ENCODE measurements at places on chromosomes 5 and 9.

DNA sequence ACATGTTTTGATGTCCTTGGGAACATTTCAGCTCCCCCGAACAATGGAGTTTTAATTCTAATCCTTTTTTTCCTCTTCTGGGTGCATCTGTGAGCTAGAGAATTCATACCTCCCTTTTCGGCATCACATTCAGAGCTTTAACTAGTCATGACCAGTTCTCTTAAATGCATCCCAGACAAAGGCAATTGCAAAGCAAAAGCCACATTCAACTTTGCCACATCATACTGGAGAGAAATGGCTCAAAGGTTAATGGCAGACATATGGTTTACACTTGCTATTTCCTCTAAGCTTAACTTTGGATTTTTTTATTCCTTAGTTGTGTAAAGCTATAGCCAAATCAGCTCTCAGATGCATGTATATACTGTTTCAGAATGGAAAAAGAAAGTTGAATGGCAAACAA is 153.3 kb downstream of the ESM1 start:
- DNase-seq, result no peak

DNA sequence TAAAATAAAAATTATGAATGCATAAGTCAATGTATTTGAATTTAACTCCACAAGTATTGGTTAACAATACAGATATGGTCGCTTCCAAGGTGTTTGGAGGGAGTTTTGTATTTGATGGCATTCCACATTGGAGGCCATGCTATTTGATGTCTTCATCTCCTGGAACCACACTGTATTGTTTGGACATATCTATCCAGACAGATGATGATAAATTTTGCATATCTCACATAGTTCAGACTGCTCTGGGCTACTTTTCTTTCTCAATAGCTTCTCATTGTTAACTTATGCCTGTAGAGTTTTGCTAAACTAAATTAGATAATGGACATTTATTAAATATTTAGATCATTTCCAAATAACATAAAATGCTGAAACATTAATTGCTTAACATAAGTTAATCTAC is 58.0 kb downstream of the CDKN2A start:
- no peak for DNase-seq

GRCh38 chr9:109497226-109498153 is 617 bp downstream of the PTPN3 start:
- DNase-seq, result no peak

DNA sequence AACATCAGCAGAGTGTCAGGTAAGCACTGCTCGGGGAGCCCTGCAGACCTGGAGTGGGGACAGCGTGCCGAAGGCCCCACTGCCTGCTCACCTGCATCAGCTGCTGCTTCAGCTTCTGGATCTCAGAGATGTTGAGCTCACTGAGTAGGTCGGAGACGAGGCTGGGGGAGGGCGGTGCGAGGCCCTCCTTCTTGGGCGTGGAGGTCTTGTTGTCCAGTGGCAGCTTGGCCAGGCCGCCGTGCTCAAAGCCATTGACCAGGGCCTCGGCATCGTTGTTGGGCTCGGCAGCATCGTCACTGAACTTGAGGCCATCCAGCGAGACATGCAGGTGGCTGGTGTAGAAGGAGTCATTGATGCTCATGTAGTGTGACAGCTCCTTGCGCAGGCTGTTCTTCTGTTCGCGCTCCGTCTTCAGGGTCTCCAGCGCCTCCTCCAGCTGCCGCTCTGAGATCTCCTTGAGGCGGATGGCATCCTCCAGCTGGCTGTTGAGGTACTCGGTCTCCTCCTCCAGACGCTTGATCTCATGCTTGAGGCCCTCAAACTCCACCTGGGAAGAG is 44.3 kb downstream of the BICD2 start:
- DNase-seq, result no peak

DNA sequence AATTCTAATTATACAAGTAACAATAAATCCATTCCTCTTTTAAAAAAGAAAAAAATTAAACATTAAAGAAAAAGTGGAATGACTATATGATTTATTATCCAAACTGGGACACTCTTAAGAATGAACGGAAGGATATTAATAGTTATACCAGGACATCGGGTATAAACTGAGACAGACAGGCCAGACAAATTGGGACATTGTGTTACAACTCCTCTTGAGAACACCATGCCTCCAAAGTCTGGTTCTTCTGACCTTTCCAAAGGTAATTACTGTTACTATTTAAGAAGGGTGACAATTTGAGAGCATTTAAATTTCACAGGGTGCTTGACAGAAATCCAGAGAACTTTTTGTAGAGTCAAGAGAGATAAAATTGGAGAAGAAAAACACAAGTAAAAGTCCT is 132.1 kb upstream of the MARCHF11 start:
- no peak for DNase-seq

GRCh38 chr9:116998305-116998704 is 311.2 kb downstream of the TRIM32 start:
- DNase-seq, result no peak

DNA sequence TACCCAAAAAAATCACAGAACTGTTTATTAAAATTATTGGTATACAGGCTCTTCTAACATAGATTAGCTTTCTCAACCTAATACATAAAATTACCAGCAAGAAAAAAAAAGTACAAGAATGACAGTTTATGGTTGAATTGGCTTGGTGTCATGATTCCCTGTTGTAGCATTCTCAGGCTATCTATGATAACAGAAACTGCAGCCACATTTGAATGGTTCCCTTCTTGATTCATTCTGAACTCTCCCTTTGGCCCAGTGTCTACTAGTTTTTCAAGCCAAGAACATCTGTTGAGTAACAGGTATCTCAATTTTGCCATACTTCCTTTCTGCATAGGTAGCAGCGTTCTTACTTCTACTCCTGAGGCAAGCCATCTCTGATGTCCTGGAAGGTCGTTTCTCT is 3.0 kb downstream of the SPIN1 start:
- DNase-seq, result no peak

DNA sequence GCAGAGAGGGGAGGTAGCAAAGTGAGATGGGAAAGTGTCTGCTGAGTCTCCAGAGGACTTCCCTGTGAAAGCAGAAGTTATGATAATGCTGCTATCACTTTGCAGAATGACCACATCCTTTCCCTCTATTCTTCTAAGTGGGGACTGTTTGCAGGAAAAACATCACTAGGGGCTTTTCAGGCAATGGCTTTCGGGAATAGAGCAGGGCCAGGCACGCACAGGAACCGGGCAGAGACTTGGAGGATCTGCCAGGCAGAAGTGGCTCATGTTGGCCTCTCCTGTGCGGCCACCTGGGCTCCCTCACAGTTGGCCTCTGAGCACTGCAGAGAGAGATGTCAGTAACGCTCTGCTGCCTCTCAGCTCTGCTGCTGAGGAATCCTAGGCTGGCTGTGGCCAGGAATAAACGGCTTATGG is 214.7 kb downstream of the MAST4 start:
- no peak for DNase-seq

DNA sequence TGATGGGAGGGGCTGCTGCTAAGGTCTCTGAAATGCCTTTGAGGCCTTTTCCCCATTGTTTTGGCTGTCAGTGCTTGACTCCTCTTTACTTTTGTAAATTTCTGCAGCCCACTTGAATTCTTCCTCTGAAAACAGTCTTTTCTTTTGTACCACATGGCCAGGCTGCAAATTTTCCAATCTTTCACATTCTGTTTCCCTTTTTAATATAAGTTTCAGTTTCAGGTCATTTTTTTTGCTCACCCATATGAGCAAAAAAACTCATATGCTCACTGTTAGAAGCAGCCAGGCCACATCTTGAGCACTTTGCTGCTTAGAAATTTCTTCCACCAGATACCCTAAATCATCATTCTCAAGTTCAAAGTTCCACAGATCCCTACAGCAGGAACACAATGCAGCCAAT is 234.6 kb upstream of the ADRA1B start:
- DNase-seq, result no peak

DNA sequence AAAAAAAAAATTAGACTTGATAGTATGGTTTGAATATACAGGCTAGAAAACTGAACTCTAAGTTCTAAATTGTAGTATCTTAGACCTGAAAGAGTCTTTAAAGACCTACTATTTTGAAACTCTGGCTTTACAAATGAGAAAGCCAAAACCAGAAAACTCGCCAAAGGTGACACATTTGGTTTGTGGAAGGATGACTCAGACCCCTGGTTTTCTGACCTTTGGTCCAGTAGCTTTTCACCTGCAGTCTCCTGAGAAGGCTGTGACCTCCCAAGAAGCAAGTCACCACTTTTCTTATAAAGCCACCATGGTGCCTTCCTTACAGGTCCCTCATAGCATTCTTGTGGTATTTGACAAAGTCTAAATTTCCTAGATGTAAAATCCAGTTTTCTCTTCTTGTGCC is 102.1 kb upstream of the CEP78 start:
- DNase-seq, result no peak

- DNase-seq, result no peak
Observed at GRCh38 chr9:128141604-128142003, 7.6 kb upstream of the LCN2 start.

DNA sequence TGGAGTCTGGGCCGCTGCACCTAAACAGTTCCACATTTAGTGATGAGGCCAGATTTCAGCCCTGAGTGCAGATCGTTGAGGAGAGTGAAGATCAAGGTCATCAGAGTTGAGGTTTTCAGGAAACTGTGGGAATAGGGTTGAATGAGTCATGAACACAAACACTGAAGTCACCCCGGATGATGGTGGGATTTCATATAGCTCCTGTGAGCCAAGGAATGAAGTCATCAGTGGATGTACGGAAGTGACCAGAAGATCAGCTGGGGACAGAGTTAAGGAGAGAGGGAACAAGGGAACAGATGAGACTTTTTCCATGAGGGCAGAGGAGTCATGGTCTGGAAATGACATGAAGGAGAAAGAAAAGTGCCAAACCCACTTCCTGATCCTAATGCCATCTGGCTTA is 36.5 kb downstream of the PALM2AKAP2 start:
- DNase-seq, result no peak

- no peak for DNase-seq
Observed at GRCh38 chr5:178322736-178323540, 90.3 kb upstream of the PHYKPL start.

DNA sequence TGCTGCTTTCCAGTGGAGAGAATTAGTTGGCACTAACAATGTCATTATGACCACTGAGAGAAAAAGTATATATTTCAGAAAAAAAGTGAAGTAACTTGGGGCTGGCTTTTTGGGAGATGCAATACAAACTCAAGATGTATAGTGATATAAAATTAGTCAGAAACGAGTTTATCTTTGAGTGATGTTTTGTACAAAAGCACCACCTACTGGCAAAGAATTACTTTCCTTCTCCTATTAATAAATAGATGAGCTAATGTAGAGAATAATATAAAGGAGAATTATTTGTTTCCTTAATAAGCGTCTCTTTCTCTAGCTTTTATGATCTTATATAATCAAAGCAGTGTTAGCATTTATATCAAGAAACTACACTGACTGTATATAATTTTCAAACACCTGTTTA is 158.8 kb downstream of the MEF2C start:
- DNase-seq, result no peak

DNA sequence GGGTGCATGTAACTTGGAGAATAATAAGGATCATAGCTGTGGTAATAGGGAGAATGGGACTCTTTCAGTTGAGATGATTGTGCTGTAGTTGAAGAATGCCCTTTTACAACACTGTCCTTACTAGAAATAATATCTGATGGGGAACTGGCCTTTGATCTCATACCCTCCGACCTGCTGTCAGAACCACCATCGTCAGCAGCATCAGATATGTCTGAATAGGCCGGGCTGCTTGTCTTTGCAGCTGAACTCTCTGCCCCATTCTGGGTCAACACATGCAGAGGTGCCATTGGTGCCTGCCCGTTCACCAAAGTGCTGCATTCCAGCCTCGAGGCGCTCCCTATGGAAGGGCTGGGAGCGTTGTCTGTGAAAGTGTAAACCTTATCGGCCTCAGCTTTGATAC is 99.1 kb downstream of the ZNF608 start:
- DNase-seq, result no peak

DNA sequence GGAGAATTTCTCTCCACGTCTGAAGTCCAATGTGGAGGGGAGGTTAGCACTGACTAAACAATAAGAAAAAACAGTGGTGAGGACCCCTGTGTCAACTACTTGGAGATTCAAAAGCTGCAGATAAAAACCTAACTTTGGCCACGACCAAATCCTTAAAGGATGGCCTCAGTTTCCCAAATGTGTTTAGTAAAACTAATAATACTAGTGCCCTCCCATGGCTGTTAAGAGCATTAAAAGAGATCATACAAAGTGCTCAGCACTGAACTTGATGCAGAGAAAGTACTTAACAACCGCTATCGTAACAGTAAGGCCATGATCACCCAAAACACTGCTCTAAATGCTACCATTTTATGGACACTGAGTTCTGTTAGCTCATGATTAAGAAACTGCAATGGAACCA is 288.4 kb downstream of the EBF1 start:
- DNase-seq, result no peak

GRCh38 chr5:170538696-170539586 is 35.1 kb downstream of the KCNIP1 start:
- no peak for DNase-seq

- DNase-seq, result no peak
Observed at GRCh38 chr5:81334304-81335061, 33.1 kb downstream of the ZCCHC9 start.

- no peak for DNase-seq
Observed at GRCh38 chr5:58979090-58979489, 396.2 kb downstream of the RAB3C start.

DNA sequence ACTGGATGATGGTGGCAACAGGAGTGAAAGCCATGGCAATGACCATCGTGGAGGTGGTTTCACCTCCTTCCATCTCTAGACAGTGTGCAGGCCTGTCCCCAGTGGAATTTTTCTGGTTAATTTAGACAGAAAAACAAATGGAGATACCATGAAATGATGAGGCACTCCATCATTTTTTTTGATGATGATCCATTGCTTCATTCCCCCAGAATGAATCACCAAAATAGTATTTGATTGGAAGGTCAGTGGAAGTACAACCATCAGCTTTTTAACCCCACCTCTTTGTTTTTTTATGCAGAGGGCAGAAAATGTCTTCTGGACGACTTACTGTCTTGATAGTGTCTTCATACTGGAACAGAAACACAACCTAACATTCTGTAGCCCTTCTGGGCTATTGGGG is 42.6 kb upstream of the ADRA1B start:
- DNase-seq, result no peak

GRCh38 chr5:146718609-146719008 is 159.9 kb downstream of the PPP2R2B start:
- DNase-seq, result no peak
